ENCODE measurements at places on chromosomes 12 and 14.

- no peak for DNase-seq
These were observed 268.1 kb upstream of the RTL1 start for GRCh38 chr14:101171650-101172049.

DNA sequence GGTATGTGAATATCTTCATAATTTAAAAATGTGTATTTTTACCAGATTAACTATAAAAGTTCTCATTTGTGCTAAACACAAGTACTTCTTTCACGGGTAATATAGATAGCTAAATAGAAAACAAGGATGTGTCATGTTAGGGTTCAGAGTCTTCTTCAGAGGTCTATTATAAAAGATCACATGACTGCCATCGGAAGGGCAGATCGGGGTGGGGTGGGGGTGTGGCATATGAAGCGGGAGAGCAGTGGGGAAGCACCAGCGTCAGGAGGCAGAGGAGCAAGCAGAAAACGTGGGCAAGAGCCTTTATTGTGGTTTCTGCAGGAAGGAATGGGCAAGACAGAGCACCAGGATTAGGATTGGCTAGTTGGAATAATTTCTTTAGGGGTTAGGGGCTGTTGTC lies 63.7 kb upstream of the DNM1L start:
- no peak for DNase-seq

DNA sequence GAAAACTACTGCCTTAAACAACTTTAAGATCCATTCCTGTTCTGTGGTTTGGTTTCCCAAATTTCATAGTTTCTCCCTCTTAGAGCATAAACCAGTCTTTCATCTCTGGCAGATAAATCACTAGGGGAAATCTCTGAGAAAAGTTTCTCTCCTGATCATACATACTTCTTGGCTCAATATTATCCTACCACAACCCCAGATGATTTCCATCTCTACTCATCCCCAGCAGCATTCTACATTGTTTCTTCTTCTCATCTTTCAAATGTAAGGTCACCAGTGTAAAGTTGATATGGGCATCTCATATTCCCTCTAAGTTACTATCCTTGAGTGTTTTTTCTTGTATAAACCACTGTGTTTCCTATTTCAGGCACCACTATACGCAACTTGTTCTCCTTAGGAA lies 45.9 kb upstream of the PLEKHG7 start:
- no peak for DNase-seq

DNA sequence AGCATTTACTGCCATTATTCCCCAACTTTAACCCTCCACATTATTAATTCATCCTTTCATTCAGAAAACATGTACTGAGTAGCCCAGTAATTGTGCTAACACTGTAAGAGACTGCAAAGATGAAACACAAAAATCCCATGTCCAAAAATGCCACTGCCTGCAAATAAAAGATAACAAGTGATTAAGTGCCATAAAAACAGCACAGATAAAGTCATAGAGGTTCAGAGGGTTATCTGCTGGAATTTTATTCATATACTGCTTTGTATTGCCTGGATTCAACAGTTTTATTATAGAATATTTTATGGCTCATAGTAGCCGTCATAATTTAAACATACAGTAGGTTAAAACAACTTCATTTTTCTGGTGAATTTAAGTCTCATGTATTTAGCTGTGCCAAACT lies 177.9 kb downstream of the KICS2 start:
- DNase-seq = no peak

- no peak for DNase-seq
These were observed 6.3 kb downstream of the CALCOCO1 start for GRCh38 chr12:53720946-53721345.

DNA sequence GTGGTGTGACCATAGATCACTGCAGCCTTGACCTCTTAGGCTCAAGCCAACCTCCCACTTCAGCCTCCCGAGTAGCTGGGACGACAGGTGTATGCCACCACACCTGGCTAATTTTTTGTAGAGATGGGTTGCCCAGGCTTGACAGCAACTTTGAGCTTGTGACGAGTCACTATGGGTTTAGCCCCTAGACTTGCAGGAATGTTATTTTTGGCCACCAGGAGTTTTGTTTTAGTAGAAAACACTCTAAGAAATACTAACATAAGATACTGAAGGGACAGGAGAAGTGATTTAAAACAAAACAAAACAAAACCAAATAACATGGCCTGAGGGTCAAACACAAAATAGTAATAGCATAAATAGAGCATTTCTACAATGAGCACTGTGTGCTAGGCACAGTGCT lies 26.4 kb downstream of the SETD3 start:
- no peak for DNase-seq

- DNase-seq = no peak
These were observed 355.0 kb downstream of the ETNK1 start for GRCh38 chr12:22979854-22980469.

DNA sequence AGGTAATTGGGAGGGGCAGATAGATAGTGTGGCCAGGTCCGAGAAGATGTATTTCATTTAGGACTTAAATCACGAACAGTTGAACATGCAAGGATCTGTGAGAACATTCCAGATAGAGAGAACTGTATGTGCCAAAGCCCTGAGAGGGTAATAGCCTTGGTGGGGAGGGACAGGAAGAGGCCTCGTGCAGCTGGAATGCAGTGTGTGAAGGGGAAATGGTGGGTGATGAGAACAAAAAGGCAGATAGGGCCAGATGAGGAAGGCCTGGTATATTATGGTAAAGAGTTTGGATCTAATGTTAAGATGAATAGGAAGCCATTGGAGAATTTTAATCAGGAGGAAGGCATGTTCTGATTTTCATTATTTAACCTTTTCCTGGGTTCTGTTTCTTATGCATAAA lies 136.3 kb downstream of the TPH2 start:
- no peak for DNase-seq
